ENCODE measurements at places on chromosomes 16 and 17.

- no peak for DNase-seq
Measured at GRCh38 chr17:48873209-48873608, 19.4 kb upstream of the ATP5MC1 start.

DNA sequence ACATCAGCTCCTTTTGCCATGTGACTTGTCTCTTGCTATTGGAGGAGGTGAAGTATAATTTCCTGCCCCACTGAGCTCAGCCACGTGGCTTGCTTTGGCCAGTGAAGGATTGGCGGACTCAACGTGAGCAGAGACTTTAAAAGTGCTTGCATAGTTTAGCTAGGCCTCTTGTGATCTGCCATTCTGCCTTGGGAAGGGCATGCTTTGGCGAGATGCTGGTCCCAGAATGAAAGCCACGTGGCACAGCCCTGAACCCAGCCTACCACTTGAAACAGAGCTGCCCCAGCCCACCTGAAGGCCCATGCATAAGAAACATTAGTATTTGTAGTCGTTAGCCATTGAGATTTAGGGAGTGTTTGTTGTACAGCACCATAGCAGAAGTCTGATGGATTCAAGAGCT lies 148.2 kb downstream of the TMEM132E start:
- DNase-seq: no peak

DNA sequence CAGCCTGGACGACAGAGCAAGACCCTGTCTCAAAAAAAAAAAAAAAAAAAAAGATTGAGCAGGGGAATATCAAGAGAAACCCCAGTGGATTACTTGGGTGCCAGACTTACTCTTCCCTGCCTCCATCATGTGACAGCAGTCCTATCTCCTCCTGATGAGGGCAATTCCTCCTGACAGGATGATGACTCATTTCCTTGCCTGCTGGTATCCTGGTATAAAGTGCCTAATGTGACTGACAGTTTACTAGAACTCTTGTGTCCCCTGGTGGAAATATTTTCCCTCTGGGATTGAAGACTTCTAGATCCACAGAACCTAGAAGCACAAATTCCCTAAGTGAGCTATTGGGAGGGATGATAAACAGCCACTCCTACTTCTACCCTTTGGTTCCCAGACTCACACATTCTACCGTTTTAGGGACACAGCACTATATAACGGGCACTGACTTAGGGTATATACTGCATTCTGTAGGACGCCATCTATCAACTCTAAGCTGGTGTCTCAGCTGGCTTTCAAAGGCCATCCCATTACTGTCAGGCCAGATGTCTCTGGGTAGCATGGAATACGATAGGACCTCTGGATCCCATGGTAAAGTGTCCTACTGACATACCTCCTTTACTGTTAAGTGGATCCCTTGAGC lies 114.6 kb upstream of the MED13 start:
- DNase-seq: no peak

DNA sequence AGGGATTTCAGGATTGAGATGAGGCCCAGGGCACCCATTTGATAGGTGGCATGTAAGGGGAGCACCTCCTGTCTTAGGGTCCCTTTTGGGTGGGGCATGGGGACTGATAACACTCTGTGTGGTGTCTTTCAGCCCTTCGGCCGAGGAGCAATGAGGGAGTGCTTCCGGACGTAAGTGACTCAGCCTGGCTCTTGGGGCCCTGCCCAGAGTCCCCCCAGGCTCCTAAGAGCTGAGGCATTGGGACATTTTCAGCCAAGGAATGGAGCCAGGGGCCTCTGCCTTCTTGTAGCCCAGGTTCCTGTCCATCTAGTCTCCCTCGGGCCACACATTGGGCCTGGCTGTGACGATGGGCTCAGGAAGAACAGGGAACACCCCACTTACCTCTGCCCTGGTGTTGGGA lies 44.4 kb downstream of the EEF2K start:
- DNase-seq: no peak

- no peak for DNase-seq
Measured at GRCh38 chr17:42526031-42526444, 10.0 kb upstream of the NAGLU start.
